Gastrocnemius medialis (tissue), 4 donors: ENCODE measurements at places on chromosomes 1 and 21. TPM values are rescaled to one million over a fixed set of nuclear protein-coding genes. Genes with fewer than 3 reads are reported as not detected.

Gene MSH4
- 0.24 TPM for total RNA-seq

Gene PLA2G5
- total RNA-seq, result not detected

Gene PLA2G2F
- not detected for total RNA-seq

Gene MPZL1
- total RNA-seq, result 9.2 TPM

Gene MANEAL
- total RNA-seq, result 9.9 TPM

Gene MX2
- 3.1 TPM for total RNA-seq

Gene WNT3A
- not detected for total RNA-seq

Gene CELA2B
- total RNA-seq, result not detected

Gene ZNF593OS
- total RNA-seq, result not detected

Gene AK4
- total RNA-seq, result 1.9 TPM

Gene TRNP1
- total RNA-seq, result 5.1 TPM

Gene LCE1A
- total RNA-seq, result not detected

Gene LDLRAD1
- total RNA-seq, result not detected

Gene KLHL12
- 24.0 TPM for total RNA-seq

Gene LZIC
- total RNA-seq, result 19.0 TPM

Gene CCDC185
- not detected for total RNA-seq

Gene GBP4
- 1.6 TPM for total RNA-seq

Gene RHBDL2
- total RNA-seq, result not detected

Gene SELENBP1
- 36.9 TPM for total RNA-seq
